ENCODE measurements at places on chromosomes 5 and 9.

DNA sequence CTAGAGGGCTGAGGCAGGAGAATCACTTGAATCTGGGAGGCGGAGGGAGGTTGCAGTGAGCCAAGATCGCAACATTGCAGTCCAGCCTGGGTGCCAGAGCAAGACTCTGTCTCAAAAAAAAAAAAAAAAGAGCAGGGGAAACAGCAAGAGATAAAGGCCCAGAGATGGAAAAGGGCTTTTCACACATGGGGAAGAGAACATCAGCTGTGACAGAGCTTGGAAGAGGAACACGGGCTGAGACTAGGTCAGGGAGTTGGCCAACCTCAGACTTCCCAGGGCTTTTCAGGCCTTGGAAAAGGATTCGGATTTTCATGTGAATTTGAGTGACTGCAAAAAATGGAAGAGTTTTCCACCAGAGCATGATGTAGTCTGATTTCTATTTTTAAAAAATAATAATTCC is 232.0 kb upstream of the NFIL3 start:
- no peak for DNase-seq

DNA sequence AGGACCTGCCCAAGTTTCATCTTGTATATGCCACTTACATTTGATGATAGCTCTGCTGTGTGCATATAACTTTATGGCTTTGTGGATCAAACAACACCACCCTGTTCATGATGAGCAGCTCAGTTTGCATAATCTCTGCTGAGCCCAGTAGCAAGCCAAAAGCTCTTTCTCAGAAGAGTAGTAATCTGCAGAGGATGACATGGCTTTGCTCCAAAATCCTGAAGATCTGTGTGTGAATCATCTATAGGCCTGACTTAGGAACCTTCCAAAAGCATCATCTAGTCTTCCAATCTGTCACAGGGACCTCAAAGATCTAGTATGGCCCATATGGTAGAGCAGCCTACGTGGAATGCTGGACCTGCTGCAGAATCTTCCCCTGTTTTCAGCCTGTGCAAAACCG is 394.6 kb downstream of the PSAT1 start:
- no peak for DNase-seq

GRCh38 chr9:70924380-70924779 is 197.0 kb downstream of the TRPM3 start:
- peak; percentile 33 for DNase-seq

DNA sequence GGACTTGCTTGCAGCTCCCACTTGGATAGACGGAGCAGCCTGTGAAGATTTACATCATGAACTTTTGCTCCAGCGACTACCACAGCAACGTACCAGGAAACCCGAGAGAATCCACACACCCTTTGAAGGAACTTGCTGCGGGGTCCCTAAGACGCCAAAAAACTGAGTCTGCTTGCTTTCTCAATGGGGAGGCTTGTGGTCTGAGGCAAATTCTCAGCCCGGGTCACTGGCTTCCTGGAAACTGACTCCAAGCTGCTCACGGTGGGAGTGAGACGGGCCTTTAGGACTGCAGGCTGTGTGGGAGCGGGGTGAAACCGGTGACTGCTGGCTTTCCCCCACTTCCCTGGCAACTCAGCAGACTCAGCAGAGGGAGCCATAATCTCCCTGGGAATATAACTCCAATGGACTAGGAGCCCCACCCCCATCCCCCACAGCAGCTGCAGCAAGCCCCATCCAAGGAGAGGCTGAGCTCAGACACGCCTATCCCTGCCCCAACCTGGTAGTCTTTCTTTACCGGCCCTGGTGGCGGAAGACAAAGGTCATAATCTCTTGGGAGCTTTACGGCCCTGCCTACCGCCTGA is 466.0 kb downstream of the CAAP1 start:
- no peak for DNase-seq

- DNase-seq = no peak
Measured at GRCh38 chr9:123438321-123438720, 82.3 kb downstream of the CRB2 start.
